ENCODE measurements at places on chromosomes 4 and X.

DNA sequence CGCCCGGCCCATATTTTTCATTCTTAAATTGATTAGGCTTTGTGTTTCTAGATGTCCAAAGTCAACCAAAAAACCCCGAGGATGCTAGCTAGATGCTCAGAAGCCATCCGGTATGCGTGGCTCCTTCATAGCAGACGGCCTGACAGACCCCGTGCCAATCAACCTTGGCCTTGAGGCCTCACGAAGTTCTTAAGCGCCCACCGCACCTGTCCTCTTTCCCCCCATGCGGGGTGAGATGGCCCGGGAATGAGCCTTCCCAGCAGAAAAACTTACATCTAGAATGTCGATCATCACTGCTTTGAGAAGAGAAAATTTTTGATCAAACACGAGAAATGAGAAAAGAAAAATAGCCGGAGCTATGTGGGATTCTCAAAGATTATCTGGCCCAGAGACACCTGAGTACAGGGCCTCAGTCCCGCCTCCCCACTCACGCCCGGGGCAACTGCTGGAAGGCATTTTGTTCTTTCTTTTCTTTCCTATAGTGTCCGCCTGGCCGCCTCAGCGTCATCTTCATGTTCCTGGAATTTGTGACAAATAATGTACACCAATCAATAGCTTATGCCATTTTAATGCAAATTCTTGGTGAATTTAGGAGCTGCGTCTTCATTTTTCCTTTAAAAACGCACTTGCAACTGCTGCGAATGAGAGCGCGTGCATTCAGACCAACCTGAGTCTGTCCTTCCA lies 1.6 kb upstream of the NAT8L start:
- no peak for DNase-seq

DNA sequence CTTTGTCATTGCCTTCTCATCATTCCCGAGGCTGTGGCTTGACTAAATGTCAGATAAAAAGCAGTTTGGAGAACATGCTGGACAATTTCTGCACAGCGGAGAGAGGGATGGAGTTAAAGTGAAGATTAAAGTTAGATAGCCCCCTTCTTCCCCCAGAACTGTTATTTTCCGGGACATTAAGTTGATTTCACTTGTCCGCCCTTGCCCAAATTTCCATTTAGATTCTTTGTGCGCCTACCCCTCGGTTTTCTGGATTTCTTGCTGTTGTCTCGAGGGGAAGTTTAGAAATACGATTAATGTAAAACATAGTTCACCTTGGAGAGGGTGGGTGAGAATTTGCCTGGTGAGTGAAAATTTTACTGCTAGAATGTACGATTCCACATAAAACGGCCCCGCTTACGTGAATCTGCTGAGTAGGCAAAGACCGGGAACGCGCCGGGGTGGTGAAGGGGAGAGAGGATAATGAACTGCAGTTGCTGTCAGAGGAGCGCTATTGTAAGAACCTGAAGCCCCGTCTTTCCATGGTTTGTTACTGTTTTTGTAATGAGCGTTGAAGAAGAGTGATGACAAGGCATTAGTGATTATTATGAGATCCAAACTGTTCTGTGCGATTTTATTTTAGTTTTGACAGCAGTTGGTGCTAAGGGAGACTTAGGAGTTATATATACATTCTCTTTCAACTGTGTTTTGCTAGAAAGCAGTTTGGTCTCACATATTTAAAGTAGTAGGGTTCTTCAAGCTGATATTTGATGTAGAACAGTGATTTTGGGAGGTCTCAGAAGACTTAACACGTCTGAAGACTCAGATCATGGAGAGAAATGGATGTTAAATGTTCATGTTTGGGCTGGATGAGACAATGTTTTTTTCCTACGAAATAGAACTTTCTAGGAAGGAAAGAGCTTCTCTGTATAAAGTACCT lies 73.0 kb downstream of the AFF1 start:
- no peak for DNase-seq

- DNase-seq, result no peak
Measured at GRCh38 chrX:37802028-37802427, 22.2 kb downstream of the CYBB start.

- DNase-seq, result no peak
Measured at GRCh38 chr4:139300431-139301112, 733 bp upstream of the NAA15 start.

GRCh38 chr4:18052158-18052557 lies 30.6 kb upstream of the LCORL start:
- DNase-seq, result no peak

DNA sequence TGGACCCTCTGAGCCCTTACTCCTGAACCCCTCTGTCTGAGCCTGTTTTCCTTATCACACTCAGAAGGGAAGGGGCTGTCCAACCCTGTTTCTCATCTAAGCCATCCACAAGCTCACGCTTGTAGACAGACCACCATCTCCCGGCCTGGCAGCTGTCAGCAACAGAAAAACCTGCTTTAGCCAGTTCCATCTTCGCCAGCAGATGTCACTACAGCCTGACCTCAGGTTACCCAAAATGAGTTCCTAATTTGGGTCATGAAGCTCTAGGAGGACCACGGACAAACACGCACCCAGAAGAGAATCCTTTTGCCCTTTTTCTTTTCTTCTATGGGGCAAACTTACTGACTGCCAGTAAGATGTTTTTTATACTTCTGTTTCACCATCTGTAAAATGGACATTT lies 445.4 kb downstream of the BCOR start:
- DNase-seq, result peak; percentile 41

- no peak for DNase-seq
Measured at GRCh38 chr4:92261256-92261655, 42.5 kb upstream of the GRID2 start.

GRCh38 chr4:94690851-94691254 lies 66.9 kb upstream of the BMPR1B start:
- no peak for DNase-seq

DNA sequence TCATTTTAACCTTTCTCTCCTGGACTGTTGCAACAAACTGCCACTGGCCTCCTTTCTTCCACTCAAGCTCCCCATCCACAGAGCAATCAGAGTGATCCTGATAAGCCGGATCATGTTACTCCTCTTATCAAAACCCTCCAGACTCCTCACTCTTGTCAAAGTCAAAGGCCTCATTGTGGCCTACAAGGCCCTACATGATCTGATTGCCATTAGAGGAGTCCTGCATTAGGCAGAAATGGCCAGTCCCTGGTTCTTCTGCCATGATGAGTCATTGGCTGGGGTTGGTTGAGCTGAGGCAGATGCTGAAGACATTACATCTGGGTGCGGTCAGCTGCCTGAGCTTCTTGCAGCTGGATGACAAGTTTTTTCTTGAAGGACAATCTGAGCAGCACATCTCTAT lies 32.7 kb upstream of the CASK start:
- no peak for DNase-seq

- DNase-seq, result no peak
Measured at GRCh38 chr4:182554736-182555135, 311.5 kb downstream of the TENM3 start.

Data from GM13976 (cell line).